Naive thymus-derived CD4-positive, alpha-beta T cell (primary cell): ENCODE measurements at places on chromosomes 7 and 10. TPM values are rescaled to one million over a fixed set of nuclear protein-coding genes. Genes with fewer than 3 reads are reported as not detected.

Gene OR13A1
- not detected for total RNA-seq

DNA sequence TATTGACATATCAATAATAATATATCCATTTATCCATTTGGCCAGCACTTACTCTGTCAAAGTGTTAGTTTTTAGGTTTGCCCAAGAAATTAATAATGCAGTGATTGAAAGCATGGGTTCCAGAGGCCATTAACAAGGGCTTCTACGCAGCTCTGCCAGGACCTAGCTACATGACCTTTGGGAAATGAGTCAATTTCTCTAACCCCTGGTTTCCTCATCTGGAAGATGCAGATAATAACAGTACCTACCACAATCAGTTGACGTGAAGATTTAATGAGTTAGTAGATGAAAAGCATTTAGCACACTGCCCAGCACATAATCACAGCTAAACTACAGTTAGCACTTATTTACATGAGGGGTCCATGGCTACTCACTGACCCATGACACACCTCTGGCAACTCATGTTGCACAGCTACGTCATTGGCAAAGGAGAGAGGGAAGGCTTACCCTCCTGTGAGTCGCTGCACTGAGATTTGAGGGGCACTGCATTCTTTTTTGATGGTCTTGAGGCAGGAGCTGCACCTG is 263.7 kb downstream of the PLXNA4 start:
- no peak overlapping the region for H3K4me3 ChIP-seq
- H3K27ac ChIP-seq, result no peak overlapping the region
- no peaks in the 10 kb centered on the region for H3K36me3 ChIP-seq
- no peaks in the 10 kb centered on the region for H3K4me1 ChIP-seq
- no peak for DNase-seq

DNA sequence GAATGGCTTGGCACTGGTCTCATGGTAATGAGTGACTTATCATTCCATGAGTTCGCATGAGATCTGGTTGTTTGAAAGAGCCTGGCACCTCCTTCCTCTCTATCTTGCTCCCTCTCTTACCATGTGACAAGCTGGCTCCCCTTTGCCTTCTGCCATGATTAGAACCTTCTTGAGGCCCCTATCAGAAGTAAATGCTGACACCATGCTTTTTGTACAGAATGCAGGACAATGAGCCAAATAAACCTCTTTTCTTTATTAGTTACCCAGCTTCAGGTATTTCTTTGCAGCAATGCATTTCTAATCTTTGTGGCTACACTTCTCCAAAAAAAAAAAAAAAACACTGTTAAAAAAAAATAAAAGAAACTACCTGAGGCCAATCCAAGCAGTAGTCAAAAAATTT is 17.1 kb upstream of the SLC13A1 start:
- no peaks in the 10 kb centered on the region for H3K4me1 ChIP-seq
- no peak for DNase-seq
- H3K36me3 ChIP-seq, result no peaks in the 10 kb centered on the region

- no peaks in the 10 kb centered on the region for H3K27me3 ChIP-seq
- no peak overlapping the region for H3K27ac ChIP-seq
- H3K36me3 ChIP-seq, result no peaks in the 10 kb centered on the region
Observed at GRCh38 chr7:6718124-6718523, 11.4 kb upstream of the ZNF12 start.

GRCh38 chr10:81036257-81036656 is 498.6 kb downstream of the SH2D4B start:
- no peaks in the 10 kb centered on the region for H3K4me1 ChIP-seq
- H3K27me3 ChIP-seq, result no peaks in the 10 kb centered on the region
- no peaks in the 10 kb centered on the region for H3K36me3 ChIP-seq
- H3K4me3 ChIP-seq, result no peak overlapping the region
- DNase-seq, result no peak
- no peak overlapping the region for H3K27ac ChIP-seq

DNA sequence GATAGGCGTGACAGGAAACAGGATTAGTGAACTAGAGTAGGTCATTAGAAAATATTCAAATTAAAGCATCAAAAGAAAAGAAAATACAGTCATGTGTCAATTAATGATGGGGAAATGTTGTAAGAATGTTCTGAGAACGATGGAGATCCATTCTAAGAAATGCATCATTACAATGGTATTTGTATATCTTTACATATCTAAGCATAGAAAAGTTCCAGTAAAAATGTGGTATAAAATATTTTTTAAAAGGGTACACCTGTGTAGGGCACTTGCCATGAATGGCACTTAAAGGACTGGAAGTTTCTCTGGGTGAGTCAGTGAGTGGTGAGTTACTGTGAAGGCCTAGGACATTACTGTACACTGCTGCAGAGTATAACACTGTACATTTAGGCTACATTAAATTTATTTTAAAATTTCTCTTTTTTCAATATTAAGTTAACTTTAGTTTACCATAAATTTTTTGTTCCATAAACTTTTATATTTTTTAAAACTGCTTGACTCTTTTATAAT is 282.5 kb downstream of the BMPER start:
- H3K27me3 ChIP-seq, result no peaks in the 10 kb centered on the region
- H3K27ac ChIP-seq, result no peak overlapping the region
- no peaks in the 10 kb centered on the region for H3K4me1 ChIP-seq
- no peak for DNase-seq
- H3K36me3 ChIP-seq, result no peaks in the 10 kb centered on the region
- H3K4me3 ChIP-seq, result no peak overlapping the region

DNA sequence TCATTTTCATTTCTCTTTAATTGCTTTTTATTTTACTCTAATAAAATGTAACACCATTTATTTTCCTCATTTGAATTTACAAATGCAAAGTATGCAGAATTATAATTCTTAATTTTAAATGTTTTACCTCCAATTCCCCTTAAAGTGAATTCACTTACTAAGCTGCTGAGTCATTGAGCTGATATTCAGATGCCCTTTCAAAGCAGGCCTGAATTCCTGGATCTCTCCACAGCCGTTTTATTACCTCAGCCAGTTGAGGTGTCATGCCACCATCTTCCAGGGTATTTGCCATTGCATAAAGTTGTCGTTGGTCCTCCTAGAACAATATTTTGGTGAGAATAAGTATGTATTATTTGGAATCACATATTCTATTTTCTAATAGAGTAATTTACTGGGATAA is 33.2 kb downstream of the GNAT3 start:
- H3K27ac ChIP-seq, result no peak overlapping the region
- no peak overlapping the region for H3K4me3 ChIP-seq
- no peaks in the 10 kb centered on the region for H3K4me1 ChIP-seq
- H3K27me3 ChIP-seq, result no peaks in the 10 kb centered on the region
- H3K36me3 ChIP-seq, result no peaks in the 10 kb centered on the region
- no peak for DNase-seq

- no peak overlapping the region for H3K27ac ChIP-seq
- no peaks in the 10 kb centered on the region for H3K27me3 ChIP-seq
- peaks cover 15% of the 10 kb centered on the region for H3K4me1 ChIP-seq
- no peak overlapping the region for H3K4me3 ChIP-seq
- peaks cover 18% of the 10 kb centered on the region for H3K36me3 ChIP-seq
Observed at GRCh38 chr7:143413123-143413522, 4.5 kb upstream of the EPHA1 start.

GRCh38 chr7:32042900-32043299 is 27.3 kb downstream of the PDE1C start:
- no peak overlapping the region for H3K4me3 ChIP-seq
- DNase-seq, result no peak
- no peak overlapping the region for H3K27ac ChIP-seq

DNA sequence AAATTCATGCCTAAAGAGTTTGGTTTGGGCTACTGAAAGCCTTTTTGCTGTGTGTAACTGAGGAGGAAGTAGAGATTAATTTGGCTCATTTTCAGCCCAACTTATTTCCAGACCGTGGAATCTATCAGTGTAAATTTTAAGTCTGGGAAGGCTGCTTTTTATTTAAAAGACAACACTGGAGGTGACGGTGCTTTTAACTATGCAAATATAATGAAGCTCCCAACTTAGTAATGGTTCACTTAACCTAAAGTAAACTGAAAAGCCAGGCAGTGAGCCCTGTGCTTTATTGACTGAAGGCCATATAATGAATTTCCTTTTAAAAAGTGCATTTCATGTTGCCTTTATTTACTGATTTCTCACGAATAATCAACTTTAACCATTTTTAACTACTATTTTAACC is 127.2 kb downstream of the NPY start:
- no peak for DNase-seq
- no peaks in the 10 kb centered on the region for H3K27me3 ChIP-seq
- no peak overlapping the region for H3K4me3 ChIP-seq
- H3K4me1 ChIP-seq, result no peaks in the 10 kb centered on the region
- no peaks in the 10 kb centered on the region for H3K36me3 ChIP-seq

- H3K27me3 ChIP-seq, result no peaks in the 10 kb centered on the region
- no peak overlapping the region for H3K4me3 ChIP-seq
- peaks cover 22% of the 10 kb centered on the region for H3K36me3 ChIP-seq
- no peaks in the 10 kb centered on the region for H3K4me1 ChIP-seq
- no peak overlapping the region for H3K27ac ChIP-seq
Observed at GRCh38 chr7:77321300-77321699, 94.8 kb downstream of the GSAP start.

- DNase-seq, result no peak
- H3K27me3 ChIP-seq, result no peaks in the 10 kb centered on the region
- no peaks in the 10 kb centered on the region for H3K36me3 ChIP-seq
- peak overlapping the region; percentile 72 for H3K27ac ChIP-seq
Observed at GRCh38 chr7:8178353-8178752, 83.6 kb downstream of the ICA1 start.
